Kidney epithelial cell (primary cell): ENCODE measurements at places on chromosomes 11 and 22. TPM values are rescaled to one million over a fixed set of nuclear protein-coding genes. Genes with fewer than 3 reads are reported as not detected.

- DNase-seq: no peak
Measured at GRCh38 chr22:23268877-23269276, 88.6 kb downstream of the BCR start.

DNA sequence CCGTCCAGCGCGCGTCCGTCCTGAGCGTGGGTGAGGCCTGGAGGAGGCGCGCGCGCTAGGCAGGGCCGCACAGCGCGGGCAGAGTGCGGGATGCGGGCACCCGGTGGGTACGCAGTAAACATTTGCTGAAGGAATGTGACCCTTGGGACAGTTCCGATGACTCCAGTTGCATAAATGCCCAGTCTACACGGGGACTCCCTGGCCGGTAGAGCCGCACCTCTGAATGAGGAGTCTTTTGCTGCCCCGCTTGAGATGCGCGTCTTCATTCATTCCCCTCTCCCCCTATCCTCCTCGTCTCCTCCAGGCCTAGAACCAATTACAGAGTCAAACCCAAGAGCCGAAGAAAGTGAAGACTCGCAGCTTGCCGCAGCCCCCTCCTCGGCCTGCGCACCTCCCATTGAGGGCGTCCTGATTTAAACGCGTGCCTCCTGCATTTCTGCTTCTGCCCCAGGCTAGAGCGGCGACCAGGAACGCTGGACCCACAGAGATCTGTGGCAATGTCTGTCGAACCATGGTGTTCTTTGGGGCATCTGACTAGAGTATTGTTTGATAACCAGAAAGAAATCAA lies 729 bp upstream of the CHKB start:
- DNase-seq: no peak

- DNase-seq: no peak
Measured at GRCh38 chr11:10426475-10426874, 28.6 kb upstream of the AMPD3 start.

Gene SLC7A4
- total RNA-seq: 2.3 and 2.7 TPM in 2 replicates

DNA sequence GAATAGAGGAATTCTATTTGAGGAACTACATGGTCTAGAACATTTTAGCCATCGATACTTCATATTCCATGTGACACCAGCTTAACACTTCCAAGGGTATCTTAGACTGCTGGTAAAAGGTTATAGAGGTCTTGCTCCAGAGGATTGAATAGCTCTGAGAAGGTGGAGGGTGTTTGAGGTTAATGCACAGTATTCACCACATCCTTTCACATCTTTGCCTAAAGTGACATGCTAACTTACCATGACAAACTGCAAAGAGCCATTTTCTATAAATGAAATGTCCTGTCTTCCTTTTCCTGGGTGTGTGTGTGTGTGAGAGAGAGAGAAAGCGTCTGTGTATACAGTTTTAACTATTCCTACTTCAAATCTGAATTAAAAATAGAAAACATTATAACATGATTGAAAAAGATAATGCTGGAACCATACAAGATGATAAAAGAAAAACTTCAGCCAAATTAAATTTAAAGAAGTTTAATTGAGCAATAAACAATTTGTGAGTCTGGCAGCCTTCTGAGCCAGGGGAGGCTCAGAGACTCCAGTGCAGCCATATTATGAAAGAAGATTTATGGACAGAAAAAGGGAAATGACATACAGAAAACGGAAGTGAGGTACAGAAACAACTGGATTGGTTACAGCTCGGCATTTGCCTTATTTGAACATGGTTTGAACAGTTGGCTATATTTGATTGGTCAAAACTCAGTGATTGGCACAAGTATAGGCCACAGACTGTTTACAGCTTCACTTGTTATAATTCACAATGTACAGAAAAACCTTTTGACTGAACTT lies 320.9 kb upstream of the CCDC179 start:
- no peak for DNase-seq

- DNase-seq: no peak
Measured at GRCh38 chr11:108486828-108487227, 11.4 kb downstream of the POGLUT3 start.

- DNase-seq: no peak
Measured at GRCh38 chr11:6771926-6772893, at the start of gene OR2AG2. Gene OR2AG2, minus strand, starts transcription at chr11:6771976. Its CDS starts 3,019 bp downstream, at chr11:6768957.

GRCh38 chr11:129639300-129639699 lies 176.3 kb upstream of the TMEM45B start:
- DNase-seq: peak; percentile 97

- DNase-seq: no peak
Measured at GRCh38 chr22:38631724-38632123, 24.5 kb downstream of the FAM227A start.

Gene RAPSN
- 0.14 and 0.21 TPM in 2 replicates for total RNA-seq

Gene C11orf91
- total RNA-seq: not detected in 2 replicates
